ENCODE measurements at places on chromosomes 12 and 14.

GRCh38 chr14:88005978-88006851 is 1.3 kb downstream of the GPR65 start:
- DNase-seq: peak; percentile 28

GRCh38 chr14:94989946-94990345 is 167.4 kb downstream of the DICER1 start:
- DNase-seq: no peak

GRCh38 chr12:68420225-68421010 is 88.3 kb upstream of the MDM1 start:
- no peak for DNase-seq

DNA sequence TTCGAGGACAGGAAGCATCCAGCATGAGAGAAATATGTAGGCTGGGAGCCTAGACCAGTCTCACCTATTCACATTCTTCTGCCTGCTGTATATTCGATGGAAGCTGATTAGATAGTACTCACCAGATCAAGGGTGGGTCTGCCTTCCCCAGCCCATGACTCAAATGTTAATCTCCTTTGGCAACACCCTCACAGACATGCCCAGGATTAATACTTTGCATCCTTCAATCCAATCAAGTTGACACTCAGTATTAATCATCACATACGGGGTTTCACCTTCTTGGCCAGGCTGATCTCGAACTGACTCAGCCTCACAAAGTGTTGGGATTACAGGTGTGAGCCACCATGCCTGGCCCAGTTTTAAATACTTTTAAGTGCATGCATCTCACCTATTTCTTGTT is 30.5 kb upstream of the SLC10A1 start:
- DNase-seq: no peak
